Fibroblast of the conjunctiva (primary cell): ENCODE measurements at places on chromosomes 3 and 15.

DNA sequence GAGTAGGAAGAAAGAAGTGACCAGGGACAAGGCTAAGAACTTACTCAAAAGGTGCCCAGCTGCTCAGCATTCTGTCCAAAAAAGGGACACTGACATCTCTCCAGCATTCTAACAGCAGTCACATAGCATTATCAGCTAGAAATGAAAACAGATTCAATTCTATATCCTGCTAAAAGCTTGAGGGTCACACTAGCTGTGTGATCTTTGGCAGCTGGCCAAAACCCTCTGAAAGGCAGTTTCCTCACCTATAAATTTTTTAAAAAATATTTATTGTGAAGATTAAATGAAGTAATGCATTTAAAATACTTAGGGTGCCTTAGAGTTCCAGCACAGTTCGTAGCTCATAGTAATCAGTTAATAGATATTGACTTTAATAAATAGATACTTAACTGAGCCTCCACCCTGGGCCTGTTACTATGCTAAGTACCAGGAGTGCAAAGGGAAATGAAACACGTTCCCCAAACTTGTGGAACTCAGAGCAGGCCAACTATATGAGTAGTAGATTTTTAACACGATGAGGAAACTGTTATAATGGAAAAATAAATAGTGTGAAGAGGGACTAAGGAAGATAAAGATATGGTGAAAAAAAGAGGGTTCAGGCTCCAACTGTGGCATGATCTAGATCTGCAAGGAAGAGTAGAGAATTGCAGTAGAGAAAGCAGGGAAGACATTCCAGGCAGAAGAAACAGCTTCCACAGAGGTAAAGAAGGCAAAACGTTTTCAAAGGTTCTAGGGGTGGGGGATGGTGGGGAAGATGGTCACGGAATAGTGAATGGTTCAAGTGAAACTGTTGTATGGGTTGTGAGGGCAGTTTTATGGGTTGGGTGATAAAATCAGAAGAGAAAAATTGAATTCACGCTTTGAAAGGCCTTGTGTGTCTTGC is 11.4 kb downstream of the CD86 start:
- no peak for DNase-seq

GRCh38 chr3:55858302-55858701 is 371.2 kb upstream of the WNT5A start:
- DNase-seq: no peak

DNA sequence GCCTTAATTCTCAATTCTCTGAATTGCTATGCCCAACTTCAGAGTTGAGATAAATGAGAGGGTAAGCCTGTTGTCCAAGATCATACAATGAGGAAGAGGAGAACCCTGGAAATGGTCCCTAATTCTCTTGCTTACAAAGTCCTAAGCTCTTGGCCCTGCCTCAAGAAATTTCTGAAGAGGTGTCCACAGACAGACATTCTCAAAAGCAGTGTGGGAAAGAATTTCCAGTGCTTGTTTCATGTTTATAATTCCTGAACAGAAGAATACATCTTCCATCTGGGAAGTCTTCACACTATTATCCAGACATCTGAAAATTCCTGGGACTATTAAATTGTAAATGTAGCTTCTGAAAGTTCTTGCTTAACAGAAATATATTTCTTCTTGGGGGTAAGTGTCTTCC is 166.8 kb upstream of the LRTM1 start:
- DNase-seq: no peak

DNA sequence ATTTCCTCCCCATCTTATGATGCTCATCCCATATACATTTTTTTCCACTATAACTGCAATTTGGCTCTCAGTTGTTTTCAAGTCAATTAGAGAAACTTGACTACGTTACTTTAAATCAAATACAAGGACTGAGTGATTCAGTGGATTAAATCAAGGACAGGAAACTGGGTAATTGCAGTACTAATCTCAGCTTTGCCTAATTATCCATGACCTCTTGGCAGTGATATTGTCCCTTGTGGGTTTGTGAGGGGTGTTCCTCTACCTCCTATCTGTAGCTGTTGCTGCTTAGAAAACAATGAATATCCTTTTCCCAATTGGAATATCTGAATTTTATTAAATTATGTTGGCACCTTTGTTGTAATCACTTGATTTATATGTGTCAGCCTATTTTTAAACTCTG is 79.4 kb downstream of the ZPLD1 start:
- DNase-seq: no peak

- DNase-seq: no peak
Measured at GRCh38 chr3:127585813-127586413, 4.6 kb downstream of the TPRA1 start.

DNA sequence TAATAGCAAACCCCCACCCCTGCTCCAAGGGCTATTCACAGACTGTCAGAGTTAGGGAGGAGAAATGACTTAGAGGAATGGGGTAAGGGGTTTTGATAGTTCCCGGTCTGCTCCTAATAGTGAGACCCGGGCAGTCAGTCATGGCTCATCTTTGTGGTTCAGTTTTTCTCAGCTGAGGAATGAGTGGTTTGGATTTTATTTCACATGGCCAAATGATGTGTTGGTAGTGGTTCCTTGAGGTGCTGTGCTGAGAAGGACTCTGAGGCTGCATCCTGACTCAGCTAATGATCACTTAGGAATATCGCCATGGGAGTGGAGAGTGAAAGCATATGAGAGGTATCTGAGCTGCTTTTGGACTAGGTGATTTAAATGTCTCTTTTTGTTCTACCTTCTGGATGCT is 80.2 kb downstream of the LPP start:
- DNase-seq: no peak

DNA sequence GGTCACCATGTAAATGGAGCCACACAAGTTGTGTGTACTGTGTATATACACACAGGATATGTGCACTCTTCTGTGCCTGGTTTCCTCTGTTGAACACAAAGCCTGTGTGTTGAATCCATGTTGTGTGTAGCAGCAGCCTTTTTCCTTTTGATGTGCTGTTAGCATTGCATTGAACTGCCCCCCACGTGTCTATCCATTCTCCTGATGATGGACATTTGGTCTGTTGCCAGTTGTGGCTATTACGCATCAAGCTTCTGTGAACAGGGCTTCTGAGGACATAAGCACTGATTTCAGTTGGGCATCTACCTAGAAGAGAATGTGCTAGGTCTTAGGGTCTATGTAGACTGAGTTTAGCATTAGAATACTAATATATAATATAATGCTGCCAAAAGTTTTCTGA is 77.4 kb downstream of the LSM3 start:
- no peak for DNase-seq

- no peak for DNase-seq
Measured at GRCh38 chr15:47817969-47818548, 100.8 kb downstream of the SEMA6D start.

GRCh38 chr15:85869124-85869523 is 74.4 kb upstream of the KLHL25 start:
- no peak for DNase-seq

DNA sequence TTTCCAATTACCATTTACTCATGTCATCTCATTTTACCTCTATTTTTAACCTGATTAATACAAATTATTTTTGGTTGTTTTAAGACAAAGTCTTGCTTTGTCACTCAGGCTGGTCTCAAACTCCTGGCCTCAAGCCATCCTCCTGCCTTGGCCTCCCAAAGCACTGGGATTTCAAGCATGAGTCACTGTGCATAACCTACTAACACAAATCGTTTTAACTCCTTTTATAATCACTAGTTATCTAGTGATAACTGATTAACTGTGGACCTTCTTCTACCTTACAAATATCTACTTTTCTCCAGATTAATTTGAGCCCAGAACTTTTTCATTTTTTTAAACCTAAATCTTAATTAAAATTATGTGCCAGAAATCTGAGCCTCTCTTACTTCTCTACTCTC is 4.6 kb downstream of the ATP13A3 start:
- DNase-seq: no peak

DNA sequence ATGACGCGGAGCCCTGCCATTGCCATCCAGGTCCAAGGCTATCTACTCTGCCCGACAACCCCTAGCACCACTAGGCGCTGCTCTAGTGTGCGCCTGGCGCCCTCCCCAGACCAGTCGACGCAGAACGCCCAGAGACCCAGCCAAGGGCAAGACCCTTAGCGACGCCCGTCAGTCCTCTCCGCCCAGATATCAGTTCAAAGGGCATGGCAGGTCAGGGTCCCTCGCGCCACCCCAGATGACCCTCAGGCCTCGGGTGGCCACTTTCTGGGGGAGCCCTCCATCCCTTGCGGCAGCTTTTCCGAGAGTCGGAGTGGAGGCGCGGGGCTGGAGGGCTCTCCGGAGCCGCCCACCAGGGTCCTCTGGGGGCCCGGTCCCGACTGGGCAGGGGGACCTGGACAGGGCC is 371 bp upstream of the CLSTN2 start:
- DNase-seq: no peak

GRCh38 chr15:50137893-50138292 is 18.9 kb upstream of the ATP8B4 start:
- DNase-seq: no peak

- DNase-seq: no peak
Measured at GRCh38 chr15:100671858-100672543, 69.6 kb downstream of the ASB7 start.

DNA sequence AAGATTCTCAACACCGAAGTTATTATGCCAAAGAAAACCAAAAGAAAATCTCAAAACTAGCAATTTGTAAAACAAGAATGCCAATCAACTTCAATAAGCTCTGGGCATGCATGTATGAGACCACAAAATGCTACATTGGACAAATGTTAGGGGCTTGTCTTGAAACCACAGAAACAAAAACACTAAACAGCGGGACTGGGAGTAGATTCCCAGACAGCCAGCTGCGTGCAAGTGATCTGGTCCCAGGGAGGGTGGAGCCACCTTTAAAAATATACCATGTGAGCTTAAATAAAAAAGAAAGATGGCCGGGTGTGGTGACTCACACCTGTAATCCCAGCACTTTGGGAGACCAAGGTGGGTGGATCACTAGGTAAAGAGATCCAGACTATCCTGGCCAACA is 163.6 kb upstream of the PRICKLE2 start:
- no peak for DNase-seq

GRCh38 chr15:31177951-31178350 is 76.4 kb upstream of the TRPM1 start:
- no peak for DNase-seq

- no peak for DNase-seq
Measured at GRCh38 chr3:160545504-160545871, 19.9 kb downstream of the KPNA4 start.

GRCh38 chr15:50168783-50169411 is 13.1 kb upstream of the SLC27A2 start:
- no peak for DNase-seq

- no peak for DNase-seq
Measured at GRCh38 chr3:134600206-134600605, 50.6 kb downstream of the KY start.

- no peak for DNase-seq
Measured at GRCh38 chr3:89260721-89261120, 153.3 kb downstream of the EPHA3 start.

- DNase-seq: no peak
Measured at GRCh38 chr15:72368899-72369298, 6.9 kb downstream of the HEXA start.

DNA sequence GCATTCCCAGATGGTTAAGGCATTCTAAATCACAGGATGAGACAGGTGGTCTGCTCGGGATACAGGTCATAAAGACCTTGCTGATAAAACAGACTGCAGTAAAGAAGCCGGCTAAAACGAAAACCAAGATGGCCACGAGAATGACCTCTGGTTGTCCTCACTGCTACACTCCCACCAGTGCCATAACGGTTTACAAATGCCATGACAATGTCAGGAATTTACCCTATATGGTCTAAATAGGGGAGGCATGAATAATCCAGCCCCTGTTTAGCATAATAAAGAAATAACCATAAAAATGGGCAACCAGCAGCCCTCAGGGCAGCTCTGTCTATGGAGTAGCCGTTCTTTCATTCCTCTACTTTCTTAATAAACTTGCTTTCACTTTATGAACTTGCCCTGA is 151.1 kb downstream of the ZNF385D start:
- DNase-seq: no peak

- DNase-seq: no peak
Measured at GRCh38 chr15:54580643-54581042, 602.4 kb downstream of the UNC13C start.

DNA sequence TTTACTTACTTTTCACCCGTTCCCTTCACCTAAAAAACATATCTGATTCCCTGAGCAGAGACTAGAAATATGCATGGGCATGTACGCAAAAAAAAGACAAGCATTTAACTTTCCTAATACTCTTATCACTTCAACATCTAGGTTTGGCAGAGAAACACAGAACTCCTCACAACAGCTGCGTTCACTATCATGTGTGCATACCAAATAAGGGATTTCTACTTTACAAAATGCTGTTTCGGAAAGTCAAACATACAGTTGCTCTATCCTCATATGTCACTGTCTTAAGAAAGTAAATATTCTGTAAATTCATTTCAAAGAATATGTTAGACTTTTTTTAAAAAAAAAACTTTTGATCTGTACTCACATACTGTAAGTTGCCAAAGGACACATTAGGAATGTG is 65.1 kb upstream of the CBLB start:
- DNase-seq: no peak

- no peak for DNase-seq
Measured at GRCh38 chr15:50687302-50687902, 805 bp upstream of the TRPM7 start.

DNA sequence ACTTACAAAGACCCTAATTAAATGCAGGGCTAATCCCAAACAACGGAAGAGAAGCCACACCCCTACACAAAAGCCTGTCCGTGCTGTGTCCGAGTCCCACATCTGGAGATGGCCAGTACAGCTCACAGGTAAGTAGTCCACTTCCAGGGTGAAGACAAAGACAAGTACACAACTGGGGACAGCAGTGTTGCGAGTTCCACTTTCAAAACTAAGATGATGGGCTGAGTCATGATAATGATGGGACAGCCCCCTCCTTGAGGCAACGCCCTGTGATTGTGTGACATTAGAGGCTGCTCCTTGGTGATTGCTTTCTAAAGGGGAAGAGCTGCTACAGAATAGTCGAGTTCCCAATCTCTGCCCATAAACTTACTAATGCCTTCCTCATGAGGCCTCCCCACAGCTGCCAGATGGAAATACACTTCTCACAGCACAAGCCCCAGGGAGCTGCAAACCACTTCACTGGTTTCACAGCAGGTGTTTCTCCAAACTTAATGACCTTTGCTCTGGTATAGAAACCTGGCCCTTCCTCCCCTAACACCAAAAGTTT is 27.6 kb downstream of the RFT1 start:
- no peak for DNase-seq

GRCh38 chr3:147866561-147866960 is 457.4 kb downstream of the ZIC1 start:
- DNase-seq: no peak

- DNase-seq: peak; percentile 43
Measured at GRCh38 chr15:41022487-41023090, 69.3 kb downstream of the CHAC1 start.

DNA sequence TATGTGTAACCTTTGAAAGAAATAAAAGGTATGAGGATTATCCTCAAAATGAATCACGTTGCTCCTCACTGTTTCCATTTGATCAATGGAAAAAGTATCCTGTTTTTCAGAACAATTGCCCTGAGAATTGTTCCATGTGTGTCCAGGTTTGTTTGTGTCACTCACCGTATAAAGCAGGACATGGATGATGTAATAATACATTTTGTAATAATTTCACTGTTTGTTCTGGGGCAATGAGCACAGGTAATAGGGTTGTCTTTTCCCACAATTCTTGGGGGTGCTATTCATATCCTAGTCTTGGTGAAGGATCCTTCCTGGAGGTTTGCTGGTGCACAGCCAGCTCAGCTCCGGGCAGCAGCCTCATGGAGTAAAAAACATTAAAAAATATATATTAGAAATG is 510.8 kb upstream of the MCTP2 start:
- DNase-seq: no peak
